ENCODE measurements at places on chromosomes 6 and 20. TPM values are rescaled to one million over a fixed set of nuclear protein-coding genes. Genes with fewer than 3 reads are reported as not detected.

SLCO4A1 gene
- 3.6 TPM for total RNA-seq

SAMD3 gene
- total RNA-seq, result 0.69 TPM

OPN5 gene
- total RNA-seq, result 0.09 TPM

SS18L1 gene
- total RNA-seq, result 32.0 TPM

RIPOR2 gene
- total RNA-seq, result 4.0 TPM

DNA sequence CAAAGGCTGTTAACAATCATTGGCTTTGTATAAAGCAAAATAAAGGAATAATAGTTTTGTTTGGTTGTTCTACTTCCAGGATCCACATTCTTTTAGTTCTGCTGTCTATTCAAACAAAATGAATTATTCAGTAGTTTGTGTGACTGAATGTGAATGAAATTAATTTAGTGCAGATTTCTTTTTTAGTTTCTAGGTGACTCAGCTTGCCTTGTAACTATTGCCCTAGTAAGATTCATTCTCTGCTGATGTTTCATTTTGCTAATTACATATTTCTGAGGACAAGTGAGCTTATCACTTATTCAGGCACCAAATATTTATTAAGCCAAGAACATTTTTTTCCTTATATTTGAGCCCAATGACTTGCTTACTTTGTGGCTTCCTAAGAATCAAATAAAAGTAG lies 46.5 kb upstream of the RIPOR2 start:
- H3K27me3 ChIP-seq, result no peaks in the 10 kb centered on the region
- no peaks in the 10 kb centered on the region for H3K36me3 ChIP-seq
- no peak for DNase-seq
- peaks cover 21% of the 10 kb centered on the region for H3K4me1 ChIP-seq
- H3K4me3 ChIP-seq, result no peak overlapping the region

DNA sequence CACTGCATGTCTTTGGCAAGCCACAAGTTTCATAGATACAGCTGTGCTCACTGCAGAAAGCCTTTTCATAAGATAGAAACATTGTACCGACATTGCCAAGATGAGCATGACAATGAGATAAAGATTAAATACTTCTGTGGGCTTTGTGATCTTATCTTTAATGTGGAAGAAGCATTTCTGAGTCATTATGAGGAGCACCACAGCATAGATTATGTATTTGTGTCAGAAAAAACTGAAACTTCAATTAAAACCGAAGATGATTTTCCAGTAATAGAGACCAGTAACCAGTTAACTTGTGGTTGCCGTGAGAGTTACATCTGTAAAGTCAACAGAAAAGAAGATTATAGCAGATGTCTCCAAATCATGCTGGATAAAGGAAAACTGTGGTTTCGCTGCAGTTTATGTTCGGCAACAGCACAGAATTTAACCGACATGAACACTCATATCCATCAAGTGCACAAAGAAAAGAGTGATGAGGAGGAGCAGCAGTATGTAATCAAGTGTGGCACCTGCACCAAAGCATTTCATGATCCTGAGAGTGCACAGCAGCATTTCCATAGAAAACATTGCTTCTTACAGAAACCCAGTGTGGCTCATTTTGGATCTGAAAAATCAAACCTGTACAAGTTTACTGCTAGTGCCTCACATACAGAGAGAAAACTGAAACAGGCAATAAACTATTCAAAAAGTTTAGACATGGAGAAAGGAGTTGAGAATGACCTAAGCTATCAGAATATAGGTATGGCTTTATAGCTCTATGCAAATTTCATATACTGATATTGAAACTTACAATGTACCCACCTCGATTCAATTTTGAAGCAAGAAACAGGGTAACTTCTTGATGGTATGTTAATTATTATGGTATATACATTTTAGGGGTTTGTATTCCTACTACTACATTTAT lies 23.9 kb upstream of the BAG2 start:
- peaks cover 10% of the 10 kb centered on the region for H3K4me1 ChIP-seq
- peaks cover 34% of the 10 kb centered on the region for H3K36me3 ChIP-seq
- no peak overlapping the region for H3K4me3 ChIP-seq
- DNase-seq, result no peak
- H3K27ac ChIP-seq, result no peak overlapping the region

- DNase-seq, result no peak
- H3K36me3 ChIP-seq, result no peaks in the 10 kb centered on the region
- H3K4me3 ChIP-seq, result no peak overlapping the region
- H3K4me1 ChIP-seq, result peaks cover 14% of the 10 kb centered on the region
Observed at GRCh38 chr6:2626401-2626800, 124.3 kb downstream of the MYLK4 start.

GRCh38 chr6:80214436-80215022 lies 108.1 kb downstream of the BCKDHB start:
- H3K4me3 ChIP-seq, result no peak overlapping the region
- no peak overlapping the region for H3K27ac ChIP-seq
- DNase-seq, result no peak

DNA sequence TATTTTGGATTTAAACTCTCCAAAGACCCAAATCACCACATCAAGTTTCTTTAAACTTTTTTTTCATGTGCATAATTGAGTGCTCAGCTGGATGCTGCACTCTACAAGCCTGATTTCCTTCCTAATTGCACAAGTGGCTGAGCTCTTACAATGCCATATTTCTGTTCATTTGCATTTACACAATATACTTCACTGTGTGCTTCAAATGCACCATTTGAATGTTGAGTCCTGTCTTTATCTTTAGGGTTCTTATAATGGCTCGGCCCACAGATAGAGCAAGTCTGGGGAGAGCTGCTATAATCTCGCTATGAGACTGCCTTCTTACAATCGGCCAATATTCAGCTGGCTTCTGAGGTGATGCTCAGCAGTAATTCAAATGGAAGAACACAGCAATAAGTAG lies 200.6 kb upstream of the MAP3K7 start:
- no peak overlapping the region for H3K4me3 ChIP-seq
- no peaks in the 10 kb centered on the region for H3K36me3 ChIP-seq
- peaks cover 10% of the 10 kb centered on the region for H3K27me3 ChIP-seq
- DNase-seq, result no peak

DNA sequence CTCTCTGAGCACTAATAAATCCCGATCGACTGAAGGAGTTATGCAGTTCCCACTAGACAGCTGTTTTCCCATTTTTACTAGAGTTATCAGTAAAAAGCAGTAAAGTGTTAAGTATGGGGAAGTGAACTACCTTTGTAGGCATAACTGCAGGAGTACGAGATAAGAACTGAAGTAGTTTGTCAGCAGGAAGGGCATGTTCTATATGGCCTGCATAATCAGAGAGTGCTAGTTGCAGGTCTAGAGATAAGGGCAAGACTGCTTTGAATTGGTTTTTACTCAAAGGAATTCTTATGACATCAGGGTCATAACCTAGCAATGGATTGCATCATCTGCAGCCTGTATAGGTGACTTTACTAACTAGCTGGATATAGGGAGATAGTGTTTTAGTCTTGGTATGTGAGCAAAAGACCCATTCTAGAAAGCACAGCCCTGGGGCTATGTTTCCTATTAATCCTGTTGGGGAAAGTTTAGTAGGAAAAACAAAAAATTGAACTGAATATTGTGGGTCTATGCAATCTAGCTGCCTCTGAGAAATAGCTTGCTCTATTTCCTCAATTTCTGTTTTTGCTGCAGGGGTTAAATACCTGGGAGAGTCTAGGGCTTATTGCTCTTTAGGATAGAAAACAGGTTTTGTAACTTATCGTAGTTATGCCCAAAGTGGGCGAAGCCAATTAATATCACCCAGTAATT lies 22.6 kb upstream of the CRISP1 start:
- H3K4me3 ChIP-seq, result no peak overlapping the region
- DNase-seq, result no peak
- no peak overlapping the region for H3K27ac ChIP-seq
- H3K36me3 ChIP-seq, result no peaks in the 10 kb centered on the region

- H3K36me3 ChIP-seq, result no peaks in the 10 kb centered on the region
- no peaks in the 10 kb centered on the region for H3K4me1 ChIP-seq
- H3K27me3 ChIP-seq, result peaks cover 4% of the 10 kb centered on the region
- H3K4me3 ChIP-seq, result no peak overlapping the region
- H3K27ac ChIP-seq, result no peak overlapping the region
Observed at GRCh38 chr6:123875784-123876183, 72.1 kb downstream of the NKAIN2 start.

GRCh38 chr20:36883977-36884535 lies 8.1 kb downstream of the TLDC2 start:
- H3K4me3 ChIP-seq, result no peak overlapping the region
- H3K36me3 ChIP-seq, result no peaks in the 10 kb centered on the region
- H3K27ac ChIP-seq, result no peak overlapping the region
- DNase-seq, result no peak

DNA sequence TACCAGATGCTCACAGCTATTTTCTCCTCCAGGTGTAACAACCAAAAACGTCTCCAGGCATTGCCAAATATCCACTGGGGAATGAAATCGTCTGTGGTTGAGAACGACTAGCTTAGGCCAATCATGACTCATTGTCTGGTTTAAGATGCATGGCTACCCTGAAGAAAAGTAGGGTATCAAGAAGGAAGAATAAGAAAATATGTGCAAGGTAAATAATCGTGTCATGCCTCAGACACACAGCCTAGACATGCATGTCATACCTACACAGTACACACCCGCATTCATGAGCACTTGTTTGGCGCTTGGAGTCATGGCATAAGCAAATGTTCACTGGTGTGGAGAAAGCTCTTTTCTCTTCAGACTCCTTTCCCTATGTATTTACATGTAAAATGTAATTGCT lies 745.7 kb downstream of the MAFB start:
- H3K27me3 ChIP-seq, result peaks cover 4% of the 10 kb centered on the region
- no peaks in the 10 kb centered on the region for H3K36me3 ChIP-seq
- DNase-seq, result no peak
- no peak overlapping the region for H3K4me3 ChIP-seq
- H3K4me1 ChIP-seq, result no peaks in the 10 kb centered on the region

DNA sequence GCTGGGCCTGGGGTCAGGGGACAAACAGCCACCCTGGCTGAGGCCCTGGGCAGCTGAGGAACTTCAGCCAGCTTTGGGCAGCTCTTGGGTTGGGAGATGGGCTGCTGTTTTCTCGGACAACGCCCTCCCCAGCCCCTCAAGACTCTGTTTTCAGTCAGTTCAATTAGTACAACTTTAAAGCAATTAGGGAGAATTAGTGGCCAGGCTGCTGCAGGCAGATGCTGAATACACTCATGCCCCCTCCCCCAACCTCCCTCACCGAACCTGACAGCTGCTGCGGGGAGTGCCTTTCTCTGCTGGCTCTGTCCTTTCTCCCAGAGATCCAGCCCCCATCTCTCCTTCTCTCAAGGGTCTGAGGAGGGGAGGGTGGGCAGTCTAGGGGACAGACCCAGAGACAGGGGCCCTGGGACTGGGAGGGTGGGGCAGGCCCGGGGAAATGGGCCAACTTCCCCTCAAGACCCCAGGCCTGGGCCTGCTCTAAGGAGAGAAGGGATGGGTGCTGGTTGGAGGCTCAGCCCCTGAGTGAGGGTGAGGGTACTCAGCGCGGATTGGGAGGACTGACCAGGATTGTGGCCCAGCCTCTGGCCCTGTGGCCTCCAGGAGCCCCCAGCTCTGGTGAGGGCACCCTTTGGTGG lies 17.8 kb upstream of the MYT1 start:
- no peaks in the 10 kb centered on the region for H3K4me1 ChIP-seq
- H3K27me3 ChIP-seq, result no peaks in the 10 kb centered on the region
- no peak overlapping the region for H3K4me3 ChIP-seq
- no peak for DNase-seq
- H3K36me3 ChIP-seq, result no peaks in the 10 kb centered on the region
- no peak overlapping the region for H3K27ac ChIP-seq

DNA sequence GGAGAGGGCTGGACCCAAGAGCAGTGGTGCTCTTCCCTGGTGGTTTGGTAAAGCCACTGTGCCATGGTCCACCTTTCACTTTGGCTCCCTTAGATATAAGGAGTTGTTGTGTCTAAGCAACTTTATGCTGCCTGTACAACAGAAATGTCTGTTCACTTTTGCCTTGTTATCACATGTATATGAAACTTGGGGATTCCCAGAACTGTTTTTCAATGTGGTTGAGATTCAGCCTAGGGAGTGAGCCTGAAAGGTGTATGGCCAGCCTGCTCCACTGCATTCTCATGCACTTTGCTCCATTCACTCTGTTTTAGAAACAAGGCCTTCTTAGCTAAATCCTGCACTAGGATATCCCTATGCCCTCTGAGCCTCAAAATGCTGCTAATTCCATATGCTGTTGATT lies 234.5 kb upstream of the THEMIS start:
- no peak overlapping the region for H3K27ac ChIP-seq
- peaks cover 21% of the 10 kb centered on the region for H3K4me1 ChIP-seq
- H3K27me3 ChIP-seq, result no peaks in the 10 kb centered on the region
- peaks cover 3% of the 10 kb centered on the region for H3K36me3 ChIP-seq

DNA sequence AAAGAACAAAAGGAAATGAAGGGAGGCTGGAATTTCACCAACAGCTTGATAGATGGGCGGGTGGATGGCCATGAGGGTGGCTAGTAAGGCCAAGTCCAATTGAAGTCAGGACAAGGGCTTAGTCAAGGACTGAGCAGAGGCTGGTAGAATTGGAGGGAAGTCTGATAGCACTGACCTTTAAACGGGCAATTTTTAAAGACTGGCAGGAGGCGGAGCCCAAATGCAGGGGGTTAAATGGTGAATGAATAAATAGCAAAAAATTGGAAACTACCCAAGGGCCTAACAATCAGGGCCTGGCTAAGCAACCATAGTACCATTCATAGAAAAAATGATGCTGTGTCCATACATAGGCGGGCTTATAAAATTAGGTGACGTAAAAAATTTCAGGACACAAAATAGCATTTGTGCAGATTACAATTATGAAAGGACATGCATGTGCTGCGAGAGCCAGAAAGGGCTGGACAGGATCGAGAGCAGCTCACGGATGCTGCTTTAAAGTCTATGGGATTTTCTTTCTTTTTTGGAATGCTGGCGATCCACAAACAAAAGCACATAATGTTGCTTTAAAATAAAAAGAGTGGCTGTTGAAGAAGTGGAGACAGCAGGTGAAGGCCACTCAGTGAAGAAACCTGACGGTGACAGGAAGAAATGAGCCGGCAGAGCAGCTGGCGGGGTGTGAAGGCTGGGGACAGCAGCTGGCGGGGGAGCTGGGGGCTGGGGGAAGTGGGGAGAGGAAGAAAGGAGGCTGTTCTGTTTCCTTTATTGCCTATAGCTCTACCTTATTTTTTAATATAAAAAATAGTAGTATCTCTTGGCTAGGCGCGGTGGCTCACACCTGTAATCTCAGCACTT lies 42.8 kb upstream of the TAF8 start:
- H3K27ac ChIP-seq, result no peak overlapping the region
- H3K27me3 ChIP-seq, result no peaks in the 10 kb centered on the region
- no peak for DNase-seq
- peaks cover 3% of the 10 kb centered on the region for H3K4me1 ChIP-seq
- no peaks in the 10 kb centered on the region for H3K36me3 ChIP-seq
- no peak overlapping the region for H3K4me3 ChIP-seq

Data from progenitor cell of endocrine pancreas (in vitro differentiated cells).